Left ventricle myocardium superior (tissue), 1 donor: ENCODE measurements at places on chromosomes 12 and 14. TPM values are rescaled to one million over a fixed set of nuclear protein-coding genes. Genes with fewer than 3 reads are reported as not detected.

GRCh38 chr14:66974397-66975025 is 214.7 kb upstream of the GARIN2 start:
- DNase-seq = no peak

DNA sequence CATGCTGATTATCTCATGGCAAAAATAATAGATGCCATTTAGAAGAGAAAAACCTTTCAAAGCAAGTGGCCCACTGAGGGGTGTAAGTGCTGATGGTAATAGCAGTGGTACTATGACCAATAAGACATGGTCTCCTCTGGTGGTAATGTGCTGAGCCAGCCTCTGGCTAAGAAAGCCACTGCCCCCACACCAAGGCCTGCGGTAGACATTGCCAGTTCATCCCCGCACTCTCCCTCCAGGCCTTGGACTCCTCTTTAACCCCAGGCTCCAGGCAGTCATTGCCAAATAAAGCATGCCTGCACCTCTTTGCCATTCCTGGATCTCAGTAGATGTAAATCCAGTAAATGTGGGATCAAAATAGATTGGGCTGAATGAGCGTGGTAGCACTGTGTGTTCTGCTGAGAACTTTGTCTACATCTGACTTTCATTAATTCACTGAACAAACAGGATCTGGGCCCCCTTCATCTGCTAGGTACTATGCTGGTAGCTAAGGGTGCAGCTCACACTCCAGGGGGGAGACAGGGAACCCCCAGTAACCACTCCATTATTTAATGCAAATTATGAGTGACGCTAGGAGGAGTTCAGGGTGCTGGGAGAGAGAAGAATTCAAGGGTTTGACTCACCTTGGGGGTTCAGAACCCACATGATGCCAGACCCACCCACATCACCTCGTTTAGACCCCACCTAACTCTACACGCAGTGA is 89.3 kb downstream of the BCL11B start:
- DNase-seq = no peak

DNA sequence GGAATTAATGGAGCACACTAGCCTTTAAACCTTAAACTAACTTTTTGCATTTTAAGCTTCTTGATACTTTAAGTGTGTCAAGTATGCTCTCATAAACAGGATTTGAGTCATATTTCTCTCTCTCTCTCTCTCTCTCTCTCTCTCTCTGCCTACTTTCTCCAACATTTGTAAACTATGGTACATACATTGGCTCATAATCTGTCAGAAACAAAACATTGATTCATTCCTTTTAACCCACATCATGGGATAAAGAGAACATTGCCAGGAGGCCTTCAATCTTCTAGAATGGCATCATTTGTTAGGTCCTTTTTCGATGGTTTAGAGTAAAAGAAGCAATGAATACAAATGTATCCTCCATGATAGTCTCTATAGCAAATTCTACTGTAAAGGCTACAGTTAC is 81.6 kb upstream of the RERGL start:
- no peak for DNase-seq

GRCh38 chr14:49287004-49287403 is 299.2 kb downstream of the RPS29 start:
- no peak for DNase-seq

DNA sequence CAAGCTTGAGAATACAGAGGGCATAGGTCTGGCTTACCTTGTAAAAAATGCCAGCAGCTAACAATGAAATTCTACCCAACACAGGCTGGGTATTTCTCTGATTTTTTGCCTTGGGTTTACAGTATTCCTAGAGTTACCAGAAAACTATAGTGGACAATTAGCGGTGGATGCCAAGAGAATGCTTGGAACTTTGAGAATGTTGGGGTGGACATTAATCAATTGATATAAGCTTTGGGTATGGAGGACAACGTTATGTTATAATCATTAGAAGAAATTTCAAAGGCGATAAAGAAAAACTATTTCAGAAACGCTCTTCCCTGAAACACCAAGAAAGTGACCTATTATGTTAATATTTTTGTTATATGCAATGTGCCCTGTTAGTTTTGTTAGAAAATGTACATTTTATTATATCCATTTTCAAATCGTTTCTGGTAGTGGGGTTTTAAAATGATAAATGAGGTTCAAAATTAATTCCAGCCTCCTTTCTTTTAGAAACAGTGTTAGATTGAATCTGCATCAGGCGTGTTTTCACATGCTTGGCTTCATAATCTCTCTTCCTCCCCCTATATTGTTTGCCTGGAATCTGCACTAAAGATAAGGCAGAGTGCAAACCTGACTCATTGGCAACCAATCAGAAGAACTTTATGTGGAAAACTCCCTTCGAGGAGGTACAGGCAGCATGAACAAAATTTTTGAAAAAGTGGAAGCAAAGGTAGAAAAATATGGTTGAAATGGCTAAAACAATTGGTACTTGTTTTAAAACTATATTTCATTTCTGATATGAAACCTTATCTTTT is 1.4 kb upstream of the PTPRQ start:
- no peak for DNase-seq

- DNase-seq = no peak
Observed at GRCh38 chr12:117803001-117803400, 165.8 kb downstream of the KSR2 start.

- peak; percentile 48 for DNase-seq
Observed at GRCh38 chr12:46461459-46461858, 88.9 kb upstream of the SLC38A2 start.

DNA sequence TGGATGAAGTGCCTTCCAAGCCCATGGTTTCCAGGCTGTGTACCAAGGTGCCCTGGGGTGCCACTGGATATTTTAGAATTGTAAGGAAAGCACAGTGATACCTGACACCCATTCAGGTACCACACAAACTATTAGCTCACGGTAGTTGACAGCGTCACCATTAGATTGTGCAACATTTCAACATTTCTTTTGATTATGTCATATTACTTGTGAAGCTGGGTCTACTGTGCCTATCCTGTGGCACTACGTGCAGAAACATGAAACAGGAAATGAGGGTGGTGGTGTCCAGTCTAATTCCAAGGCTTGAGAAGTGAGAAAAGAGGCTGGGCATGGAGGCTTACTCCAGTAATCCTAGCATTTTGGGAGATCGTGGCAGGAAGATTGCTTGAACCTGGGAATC is 75.5 kb upstream of the CPM start:
- DNase-seq = no peak

DNA sequence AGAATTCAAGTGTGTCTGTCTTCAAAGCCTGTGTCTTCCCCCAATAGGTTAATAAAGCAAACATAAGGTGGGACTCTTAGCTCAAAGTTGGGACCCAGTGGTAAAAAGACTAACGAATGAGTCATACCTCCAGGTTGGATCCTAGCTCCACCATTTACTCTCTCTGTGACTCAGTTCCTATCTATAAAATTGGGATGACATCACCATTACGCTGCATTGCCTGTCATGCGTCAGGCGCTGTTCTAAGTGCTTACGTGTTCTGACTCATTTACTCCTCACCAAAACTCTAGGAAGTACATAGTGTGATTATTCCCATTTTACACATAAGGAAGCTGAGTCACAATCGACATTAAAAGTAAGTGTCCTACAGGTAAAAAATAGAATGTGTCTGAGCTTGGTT is 915.8 kb downstream of the VRK1 start:
- no peak for DNase-seq

- DNase-seq = no peak
Observed at GRCh38 chr14:24312736-24313507, 1.6 kb downstream of the LTB4R start.

GRCh38 chr12:442235-442884 is 17.4 kb upstream of the B4GALNT3 start:
- DNase-seq = no peak

DNA sequence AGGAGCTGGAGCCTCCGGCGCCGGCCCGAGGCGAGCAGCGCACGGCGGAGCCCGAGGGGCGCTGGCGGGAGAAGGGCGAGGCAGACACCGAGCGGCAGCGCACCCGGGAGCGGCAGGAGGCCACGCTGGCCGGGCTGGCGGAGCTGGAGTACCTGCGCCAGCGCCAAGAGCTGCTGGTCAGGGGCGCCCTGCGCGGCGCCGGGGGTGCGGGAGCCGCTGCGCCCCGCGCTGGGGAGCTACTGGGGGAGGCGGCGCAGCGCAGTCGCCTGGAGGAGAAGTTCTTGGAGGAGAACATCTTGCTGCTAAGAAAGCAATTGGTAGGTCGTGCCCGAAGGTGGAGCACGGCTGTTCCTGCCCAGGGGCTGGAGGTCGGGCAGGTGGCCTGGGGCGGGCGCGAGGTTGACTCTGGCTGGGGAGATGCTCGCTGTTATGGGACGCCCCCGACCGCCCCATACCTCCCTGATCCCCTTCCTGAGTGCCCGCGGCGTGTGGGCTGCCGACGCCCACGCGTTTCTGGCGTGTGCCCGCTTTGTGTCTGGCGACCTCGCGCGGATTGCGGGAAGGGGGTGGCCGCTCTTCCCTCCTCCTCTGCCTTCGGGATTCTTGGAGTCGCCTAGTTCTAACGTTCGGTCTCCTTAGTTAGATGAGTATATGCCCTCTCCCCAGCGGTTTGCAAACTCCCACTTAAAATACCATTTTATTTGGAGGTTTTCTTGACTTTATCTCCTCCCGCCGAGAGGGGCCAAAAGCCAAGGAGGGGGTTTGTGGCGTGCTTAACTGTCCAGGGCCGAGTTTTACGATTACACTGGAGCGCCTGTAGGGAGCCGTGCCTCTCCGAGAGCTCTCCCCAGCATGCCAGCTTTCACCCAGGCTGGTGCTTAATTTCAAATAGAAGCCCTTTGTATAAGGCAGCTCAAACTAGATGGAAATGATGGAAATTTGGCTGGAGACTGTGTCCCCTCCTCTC is 752 bp downstream of the DACT1 start:
- DNase-seq = peak; percentile 49

DNA sequence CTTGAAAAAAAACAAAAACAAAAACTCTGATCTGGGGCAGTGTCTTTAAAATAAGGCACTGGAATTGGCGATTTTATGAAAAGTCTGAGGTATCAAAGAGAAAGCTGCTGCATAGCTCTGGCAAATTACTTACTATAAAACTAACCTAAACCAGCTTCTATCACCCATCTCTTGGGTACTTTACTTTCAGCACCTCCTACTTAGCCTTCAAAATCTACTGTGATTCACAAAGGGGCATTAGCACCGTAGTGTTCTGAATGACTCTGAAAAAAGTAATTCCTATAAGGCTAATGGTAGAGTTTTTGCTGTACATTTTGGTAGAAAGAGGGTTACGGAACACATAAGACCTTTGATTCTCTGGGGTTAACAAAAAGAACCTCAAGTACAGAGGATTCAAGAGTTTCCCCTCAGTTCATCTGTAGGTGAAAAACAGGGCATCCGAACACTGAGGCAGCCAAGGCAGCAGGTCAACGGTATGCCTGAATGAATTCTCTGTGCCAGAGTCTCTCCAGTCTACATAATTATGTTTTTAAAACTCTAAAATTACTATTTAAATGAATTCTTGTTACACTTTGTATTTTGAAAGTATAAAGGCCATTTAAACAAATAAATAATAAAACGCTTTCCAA is 101.5 kb downstream of the ELK3 start:
- no peak for DNase-seq

DNA sequence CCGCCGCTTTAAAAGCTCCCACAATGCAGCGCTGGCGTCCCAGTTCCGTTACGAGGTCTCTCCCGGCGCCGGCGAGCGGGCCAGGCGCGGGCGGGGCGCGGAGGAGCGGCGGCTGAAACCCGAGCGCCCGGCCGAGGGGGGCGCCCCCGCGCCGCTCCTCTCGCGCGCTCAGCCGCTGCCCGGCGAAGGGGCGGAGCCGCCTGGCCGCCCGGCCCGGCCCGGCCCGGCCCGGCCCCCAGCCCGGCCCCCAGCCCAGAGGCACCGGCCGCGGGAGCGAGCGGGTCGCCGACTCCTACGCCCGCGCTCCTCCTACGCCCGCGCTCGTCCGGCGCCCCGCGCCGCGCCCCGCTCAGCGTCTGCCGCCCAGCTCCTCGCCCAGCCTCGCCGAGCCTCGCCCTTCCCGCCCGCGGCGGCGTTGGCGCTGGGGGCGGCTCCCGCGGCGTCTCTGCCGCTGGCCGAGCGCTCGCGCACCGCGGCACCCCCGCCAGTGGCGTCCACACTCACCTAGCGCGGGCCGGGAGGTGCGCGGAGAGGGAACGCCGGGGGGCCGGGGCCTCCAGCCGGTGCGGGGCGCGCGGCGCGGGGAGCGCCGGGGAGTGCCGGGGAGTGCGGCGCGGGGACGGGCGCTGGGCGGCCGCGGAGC is at the start of gene RASSF8:
Gene RASSF8 (plus strand): TSS at position 255 of the 643 bp plus-strand sequence. CDS start 96,662 bp downstream, outside the sequence.
- DNase-seq = peak; percentile 91

DNA sequence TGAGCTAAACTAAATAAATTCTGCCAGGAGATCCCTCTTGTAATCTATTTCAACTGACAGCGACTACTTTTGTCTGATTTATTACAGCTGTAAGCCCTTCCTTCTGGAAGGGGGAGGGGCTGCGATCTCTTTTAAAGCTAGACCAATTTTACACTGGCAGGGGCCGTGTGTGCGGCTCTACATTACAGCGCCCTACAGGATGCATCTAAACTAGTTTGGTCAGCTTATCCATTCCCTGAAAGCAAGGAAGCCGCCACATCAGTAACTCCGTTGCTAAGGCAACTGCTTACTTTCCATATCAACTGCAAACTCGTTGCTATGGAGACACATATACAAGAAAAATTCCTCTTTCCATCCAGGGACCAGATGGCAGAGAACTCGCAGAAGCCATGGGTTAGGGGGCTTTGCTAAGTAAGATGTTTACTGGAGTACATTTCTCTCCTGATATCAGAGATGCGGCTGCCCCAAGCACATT is 17.4 kb downstream of the FOXN3 start:
- DNase-seq = no peak

GRCh38 chr14:103855734-103856095 is 8.3 kb upstream of the PPP1R13B start:
- no peak for DNase-seq

DNA sequence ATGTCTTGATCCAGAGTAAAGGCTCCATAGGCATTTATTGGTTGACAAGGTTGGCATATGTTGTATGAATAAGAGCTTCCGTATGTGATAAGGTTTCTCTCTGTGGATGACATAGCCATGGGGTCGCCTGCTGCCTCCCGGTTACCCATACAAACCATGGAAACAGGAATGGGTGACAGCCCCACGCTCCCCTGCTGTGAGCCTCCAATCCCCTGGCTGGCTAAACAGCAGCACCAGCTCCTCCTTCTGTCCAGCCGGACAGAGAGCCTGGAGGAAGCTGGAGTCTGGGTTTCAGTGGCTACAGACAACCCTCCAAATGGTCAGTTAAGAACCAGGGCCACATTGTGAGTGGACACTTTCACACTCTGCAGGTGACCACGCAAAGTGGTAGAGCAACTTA is 131.1 kb downstream of the CALM1 start:
- no peak for DNase-seq

- DNase-seq = no peak
Observed at GRCh38 chr12:1670358-1671268, 20.3 kb upstream of the ADIPOR2 start.

- DNase-seq = no peak
Observed at GRCh38 chr12:107236824-107237511, 143.6 kb upstream of the CRY1 start.

The ERBB3 gene
- total RNA-seq = 2.9 TPM

The DNAH10 gene
- total RNA-seq = 0.25 TPM

The NUAK1 gene
- 38.8 TPM for total RNA-seq

The NELL2 gene
- total RNA-seq = 0.50 TPM

The ATP5MC2 gene
- total RNA-seq = 623 TPM

The OTOGL gene
- 0.27 TPM for total RNA-seq

The PSMB11 gene
- total RNA-seq = not detected

The MMP17 gene
- total RNA-seq = 0.47 TPM

The TTC9 gene
- total RNA-seq = 0.67 TPM
